Activated CD4-positive, alpha-beta T cell treated with anti-CD3 and anti-CD28 coated beads for 48 hours (primary cell): ENCODE measurements at places on chromosomes 16 and 17.
A peak's percentile ranks its signal among the peaks of the same experiment; 100 is the strongest.

- no peak for DNase-seq
These were observed 20.0 kb downstream of the CNP start for GRCh38 chr17:41986634-41987033.

- DNase-seq = peak; percentile 47
These were observed at the start of gene ST6GALNAC2 for GRCh38 chr17:76585649-76586593. TSS of gene ST6GALNAC2 (minus strand) at chr17:76585860. CDS start at chr17:76585808, 52 bp downstream.

DNA sequence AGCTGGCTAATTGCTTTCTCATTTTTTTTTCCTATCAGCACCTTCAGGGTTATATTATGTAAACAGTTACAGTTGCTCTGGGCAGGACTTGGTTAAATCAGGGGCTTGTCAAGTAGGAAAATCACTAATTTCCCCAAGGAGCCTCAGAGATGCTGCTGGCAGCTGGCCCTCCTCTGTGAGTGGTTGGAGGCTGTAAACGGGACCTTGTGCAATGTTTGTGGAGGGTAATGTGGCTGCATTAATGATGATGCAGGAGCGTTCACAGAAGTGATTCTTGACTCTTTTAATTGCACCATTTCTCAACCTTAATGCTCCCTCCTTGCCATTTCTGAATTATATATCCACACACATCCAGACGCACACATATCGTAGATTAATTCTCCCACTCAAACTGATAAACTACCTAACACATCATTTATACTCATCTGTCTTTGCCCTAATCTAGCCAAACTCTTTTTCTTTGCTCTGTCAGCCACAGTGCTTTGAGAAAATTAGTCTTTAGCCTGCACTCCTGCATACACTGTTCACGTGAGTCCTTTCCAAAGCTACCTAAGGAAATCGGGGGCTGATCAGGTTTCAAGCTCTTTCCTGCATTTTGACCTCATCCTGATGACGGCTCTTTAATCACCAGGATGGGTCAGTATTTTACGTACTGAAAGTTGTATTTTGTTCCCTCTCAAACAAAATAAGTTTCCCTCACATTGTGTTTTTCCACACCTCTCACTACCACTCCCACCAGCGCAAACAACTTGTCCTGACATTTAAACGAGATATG, 154.4 kb upstream of the PIRT start:
- no peak for DNase-seq

GRCh38 chr16:81601008-81601428, 156.4 kb downstream of the CMIP start:
- no peak for DNase-seq

DNA sequence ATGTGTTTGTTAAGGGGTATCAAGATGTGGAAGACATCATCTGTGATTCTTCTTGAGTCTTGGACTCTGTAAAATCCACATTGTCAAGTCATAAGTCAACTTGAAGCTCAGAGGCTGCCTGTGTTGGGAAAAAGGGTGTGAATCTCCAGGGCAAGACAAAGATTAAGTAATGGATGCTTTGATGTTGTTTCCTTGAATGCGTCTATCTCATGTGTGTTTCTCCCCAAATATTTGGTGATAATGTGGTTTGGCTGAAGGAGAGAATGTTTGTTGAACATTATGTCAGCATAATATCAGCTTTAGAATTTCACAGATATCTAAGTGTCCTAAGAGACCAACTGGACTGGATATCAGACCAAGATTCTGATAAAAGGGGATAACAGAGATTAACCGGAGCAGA, 24.1 kb upstream of the KCNJ16 start:
- DNase-seq = no peak

DNA sequence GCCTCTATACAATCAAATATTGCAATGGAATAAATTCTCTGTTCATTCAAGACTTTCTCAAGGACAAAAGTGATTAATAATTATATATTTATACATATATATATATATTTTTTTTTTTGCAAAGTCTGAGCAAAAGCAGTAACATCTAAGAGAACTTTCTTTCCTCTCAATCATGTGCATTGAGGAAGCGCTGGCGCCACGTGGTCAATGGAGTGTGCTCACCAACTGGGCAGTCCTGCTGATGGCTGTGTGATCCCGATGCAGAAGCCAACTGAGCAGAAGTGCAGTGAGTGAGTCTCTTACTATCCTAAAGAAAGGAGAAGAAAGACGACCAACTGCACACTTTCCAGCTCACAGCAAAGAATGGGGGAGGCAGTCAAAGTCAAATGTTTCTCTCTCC, 37.2 kb upstream of the ULK2 start:
- DNase-seq = no peak

GRCh38 chr17:7038025-7038862, 2.4 kb downstream of the SLC16A13 start:
- DNase-seq = no peak

GRCh38 chr16:51881731-51882130, 665.2 kb downstream of the TOX3 start:
- DNase-seq = no peak

DNA sequence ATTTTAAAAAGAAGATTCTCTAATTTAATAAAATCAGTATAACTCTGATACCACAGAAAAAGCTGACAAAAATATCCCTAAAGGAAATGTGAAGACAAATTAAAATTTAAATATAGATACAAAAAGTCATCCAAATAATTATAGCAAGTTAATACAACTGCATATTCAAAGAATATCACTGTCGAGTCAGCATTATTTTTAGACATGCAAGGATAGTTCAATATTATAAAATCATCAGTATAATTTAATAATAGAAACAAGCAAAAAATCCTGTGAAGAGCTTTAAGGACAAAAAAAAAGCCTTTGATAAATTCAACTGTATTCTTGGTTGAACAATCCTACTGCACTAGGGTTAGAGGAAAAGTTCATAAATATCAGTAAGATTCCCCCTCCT, 21.0 kb upstream of the CDYL2 start:
- no peak for DNase-seq
